H9 (cell line): ENCODE measurements at places on chromosomes 6 and 20. TPM values are rescaled to one million over a fixed set of nuclear protein-coding genes. Genes with fewer than 3 reads are reported as not detected.

- DNase-seq, result peak; percentile 63
Observed at GRCh38 chr20:45347936-45348778, at the start of gene SDC4. Gene SDC4, minus strand, starts transcription at chr20:45348424. Its CDS starts 40 bp downstream, at chr20:45348384.

DNA sequence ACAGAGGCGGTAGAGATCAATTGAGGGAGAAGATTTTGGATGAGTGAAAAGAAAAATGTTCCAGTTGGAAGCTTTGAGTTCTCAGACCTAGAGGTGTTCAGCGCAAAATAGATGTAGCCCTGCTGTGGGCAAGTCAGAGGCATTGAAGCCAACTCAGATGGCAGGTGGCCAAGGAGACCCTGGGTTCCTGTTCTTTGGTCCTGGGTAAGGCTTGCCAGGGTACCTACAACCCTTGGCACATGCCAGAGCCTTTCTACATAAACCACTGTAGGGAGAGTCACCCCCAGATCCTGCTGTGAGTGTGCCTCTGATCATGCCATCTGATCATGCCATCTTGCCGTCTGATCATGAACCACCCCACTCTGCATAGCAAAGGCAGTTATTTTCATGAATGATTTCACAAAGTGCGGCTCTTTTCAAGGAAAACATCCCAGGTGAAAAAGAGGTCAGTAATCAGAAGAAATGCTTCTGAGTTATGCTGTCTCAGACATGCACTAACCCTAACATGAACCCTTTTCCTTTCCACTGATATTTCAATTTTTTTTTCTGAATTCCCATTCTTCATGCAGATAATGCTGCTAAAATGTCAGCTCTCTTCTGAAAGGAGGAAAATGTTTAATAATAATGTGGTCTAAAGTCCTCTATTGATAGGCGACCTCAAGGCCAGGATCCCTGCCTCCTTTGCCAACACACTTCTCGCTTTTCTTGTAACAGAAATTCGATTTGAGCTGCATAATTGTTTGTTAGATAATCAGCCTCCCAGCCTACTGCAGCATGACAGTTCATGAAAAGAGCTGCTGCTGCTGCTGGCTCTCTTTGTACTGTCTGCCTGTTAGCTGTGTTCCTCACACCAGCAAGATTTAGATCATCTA is 153.6 kb downstream of the MTHFD1L start:
- DNase-seq, result no peak

DNA sequence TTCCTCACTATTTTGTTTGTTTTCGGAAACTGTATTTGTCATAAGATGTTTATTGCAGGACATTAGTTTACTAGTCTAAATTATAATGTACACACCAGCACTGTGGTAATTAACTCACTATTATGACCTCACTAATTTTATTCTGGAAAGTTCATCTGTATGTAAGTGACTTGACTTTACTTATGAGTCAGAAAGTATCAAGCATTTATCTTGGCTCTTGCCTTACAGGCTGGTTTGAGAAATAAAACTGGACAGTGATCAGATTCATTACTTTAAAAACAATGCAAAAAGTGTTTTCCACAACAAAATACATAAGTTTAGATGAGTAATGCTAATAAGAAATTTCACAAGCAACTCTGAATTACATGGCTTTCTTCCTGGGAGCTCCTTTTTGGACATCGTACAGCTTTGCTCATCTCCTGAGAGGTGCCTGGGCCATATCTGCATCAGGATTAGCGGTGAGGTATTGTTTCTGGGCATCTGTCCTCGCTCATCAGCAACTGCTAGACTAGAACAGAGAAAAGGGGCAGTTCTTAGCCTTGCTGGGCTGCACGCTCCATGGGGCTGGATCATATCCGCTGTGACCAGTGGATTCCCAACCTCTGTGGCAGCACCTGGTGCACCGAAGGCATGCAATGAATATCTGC is 179.8 kb downstream of the SOD2 start:
- no peak for DNase-seq

DNA sequence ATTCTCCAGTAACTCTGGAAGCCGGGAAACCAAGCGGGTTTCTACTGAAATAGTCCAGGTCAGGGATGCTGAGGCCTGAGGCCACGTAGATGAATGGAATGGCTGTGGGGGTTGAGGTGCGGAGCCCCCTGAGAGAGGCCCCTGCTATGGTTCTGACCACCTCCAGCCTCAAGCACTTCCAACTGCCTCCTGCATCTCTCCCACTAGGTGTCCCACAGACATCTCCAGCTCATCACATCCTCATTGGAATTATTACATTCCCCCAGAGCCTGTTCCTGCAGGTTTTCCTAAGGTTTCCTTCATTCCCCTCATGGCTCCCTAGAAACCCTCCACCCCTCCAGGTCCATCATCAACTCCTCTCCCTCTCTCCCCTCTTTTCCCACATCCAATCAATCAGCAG is 48.7 kb downstream of the UNC5CL start:
- no peak for DNase-seq

- DNase-seq, result peak; percentile 87
Observed at GRCh38 chr6:136607932-136608772, 57.9 kb upstream of the MAP7 start.

- no peak for DNase-seq
Observed at GRCh38 chr6:2718334-2719092, 32.2 kb downstream of the MYLK4 start.

- no peak for DNase-seq
Observed at GRCh38 chr6:7555671-7556070, 14.2 kb downstream of the DSP start.

DNA sequence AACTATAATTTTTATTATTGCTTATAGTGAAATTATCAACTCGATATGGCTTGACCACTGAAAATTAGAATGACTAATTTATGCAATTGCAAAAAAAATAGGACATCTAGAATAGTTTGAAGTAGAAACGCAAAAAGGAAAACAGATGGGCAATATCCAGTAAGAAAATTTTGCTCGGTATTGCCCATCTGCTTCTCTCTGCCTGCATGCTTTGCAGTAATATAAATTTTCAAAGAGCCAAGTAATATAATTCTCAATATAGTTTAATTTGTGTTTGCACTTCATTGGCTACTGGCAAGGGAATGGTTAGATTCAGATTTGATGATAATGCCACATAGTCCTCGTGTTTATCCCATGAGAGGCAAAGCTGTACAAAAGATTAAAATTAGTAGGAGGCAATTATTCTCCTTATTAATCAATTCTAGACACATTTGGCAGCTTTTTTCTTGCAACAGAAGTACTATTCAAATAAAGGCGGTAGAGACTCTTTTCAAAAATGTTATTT is 27.3 kb upstream of the LAMA2 start:
- no peak for DNase-seq

DNA sequence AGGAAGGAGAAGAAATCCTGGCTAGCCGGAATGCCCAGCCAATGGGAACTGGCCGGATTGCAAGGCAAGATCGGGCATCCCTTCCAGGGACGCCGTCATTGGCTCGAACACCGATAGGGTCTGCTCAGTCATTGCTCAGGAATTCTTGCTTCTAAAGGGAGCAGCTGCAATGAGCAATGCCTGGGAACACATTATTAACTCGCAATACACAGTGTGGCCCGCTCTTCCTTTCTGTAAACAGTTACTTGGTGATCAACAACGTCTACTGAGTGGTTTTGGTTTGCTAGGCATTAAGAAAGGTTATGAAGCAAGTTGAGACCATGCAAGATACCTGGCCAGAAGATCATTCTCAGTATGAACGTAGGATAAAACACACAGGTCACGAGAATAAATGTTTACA is 165.4 kb upstream of the CITED2 start:
- peak; percentile 49 for DNase-seq

DNA sequence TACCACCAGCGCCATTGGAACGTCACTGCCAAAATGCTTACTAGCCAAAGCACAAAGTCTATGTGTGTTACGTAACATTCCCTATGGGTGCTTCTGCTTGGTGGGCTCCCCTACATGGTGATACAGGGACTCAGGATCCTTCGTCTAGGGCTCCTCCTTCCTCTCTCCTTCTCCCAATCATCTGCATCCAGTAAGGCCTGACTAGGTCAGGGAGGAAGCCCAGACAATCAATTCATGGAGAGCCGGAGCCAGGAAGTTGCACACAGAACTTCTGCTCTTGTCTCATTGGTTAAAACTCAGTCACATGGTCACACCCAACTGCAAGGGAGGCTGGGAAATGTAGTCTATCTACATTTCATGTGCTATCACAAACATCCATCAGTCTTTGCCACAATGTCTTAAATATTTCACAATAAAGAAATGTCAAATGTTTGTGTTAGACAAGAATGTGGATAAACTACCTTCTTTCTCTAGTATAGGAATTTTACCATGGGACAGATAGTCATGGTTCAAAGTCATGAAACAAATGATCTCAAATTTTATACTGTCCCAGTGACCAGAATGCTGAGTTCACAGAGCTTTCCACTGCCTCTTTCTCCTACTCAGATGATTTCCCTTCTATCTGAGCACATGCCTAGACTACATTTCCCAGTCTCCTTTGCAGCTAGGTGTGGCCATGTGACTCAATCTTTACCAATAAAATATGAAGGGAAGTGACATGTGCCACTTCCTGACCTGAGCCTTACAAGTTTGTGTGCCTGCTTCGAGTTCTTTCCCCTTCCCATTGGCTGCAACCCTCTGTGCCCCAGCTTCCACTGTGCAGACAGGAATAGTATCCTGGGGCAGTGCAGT is 9.3 kb upstream of the KCNK15 start:
- DNase-seq, result peak; percentile 92

DNA sequence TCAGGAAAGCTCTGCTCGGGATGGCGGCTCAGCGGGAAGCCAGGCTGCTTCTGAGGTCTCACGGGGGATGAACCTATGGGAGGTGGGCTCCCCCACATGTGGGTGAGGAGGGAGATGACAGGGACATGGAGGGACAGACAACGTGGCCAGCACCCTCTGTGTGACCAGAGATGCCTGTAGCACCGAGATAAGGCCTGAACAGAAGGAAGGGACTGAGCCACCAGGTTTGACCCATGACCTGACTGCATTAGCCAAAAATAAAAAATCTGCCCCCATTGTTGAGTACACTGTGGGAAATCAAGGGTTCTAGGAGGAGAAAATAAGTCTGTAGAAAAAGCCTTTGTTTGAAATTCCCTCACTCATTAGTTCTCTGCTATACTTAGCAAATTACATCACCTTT is 105.7 kb downstream of the RNASET2 start:
- no peak for DNase-seq

DNA sequence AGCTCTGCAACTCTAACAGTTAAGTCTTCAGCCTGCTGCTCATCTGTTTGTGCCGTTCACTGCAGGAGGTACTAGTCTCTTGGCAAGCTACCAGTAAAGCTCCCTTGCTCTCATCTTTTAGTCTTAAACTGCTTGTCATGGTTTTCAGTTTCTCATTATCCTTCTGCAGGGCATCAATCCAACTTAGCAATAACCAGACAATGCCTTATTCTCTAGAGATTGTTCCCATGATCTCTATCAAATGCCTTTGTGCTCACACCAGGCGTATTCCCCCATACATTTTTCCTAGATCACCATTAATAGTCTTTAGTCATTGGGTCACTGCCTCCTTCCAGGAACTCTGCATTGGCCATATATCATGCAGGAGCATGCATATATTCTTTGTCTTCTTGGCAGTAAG is 171.3 kb downstream of the GRM1 start:
- no peak for DNase-seq

- no peak for DNase-seq
Observed at GRCh38 chr20:58424218-58424969, 35.4 kb downstream of the VAPB start.

GRCh38 chr6:10395171-10395703 is 19.6 kb downstream of the TFAP2A start:
- DNase-seq, result no peak

GRCh38 chr6:99348288-99349170 is 945 bp downstream of the FAXC start:
- no peak for DNase-seq

- no peak for DNase-seq
Observed at GRCh38 chr6:26155061-26155930, 68.1 kb downstream of the HFE start.

DNA sequence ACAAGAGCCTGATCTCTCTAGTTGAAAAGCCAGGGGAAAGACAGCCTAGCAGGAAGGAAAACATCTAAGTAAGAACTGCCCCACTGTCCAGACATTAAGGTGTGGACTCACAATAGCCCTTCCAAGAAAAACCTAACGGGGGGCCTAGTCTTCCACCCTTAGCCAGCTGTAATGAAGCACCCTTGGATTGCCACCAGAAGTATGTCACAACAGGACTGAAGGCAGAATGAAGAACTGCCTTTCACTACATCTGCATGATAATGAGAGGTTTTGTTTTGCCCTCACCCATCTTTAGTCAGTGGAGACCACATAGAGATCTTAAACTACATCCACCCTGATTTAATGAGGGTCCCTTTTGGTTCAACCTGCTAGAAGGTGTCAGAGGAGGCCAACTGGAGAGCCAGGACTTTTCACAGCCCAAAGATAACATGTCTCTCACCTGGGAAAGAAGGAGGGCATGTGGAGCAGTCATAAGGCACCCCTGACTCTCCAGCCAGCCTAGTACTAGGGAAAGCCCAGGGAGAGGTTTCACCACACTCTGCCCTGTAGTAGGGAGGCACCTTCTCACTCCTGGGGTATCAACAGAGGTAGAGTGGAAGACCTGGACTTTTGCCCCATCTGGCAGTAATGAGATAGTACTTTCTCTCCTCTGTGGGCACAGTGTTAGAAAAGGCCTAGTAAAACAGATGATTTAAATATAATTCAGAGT is 1017.4 kb upstream of the MANEA start:
- DNase-seq, result peak; percentile 55

DNA sequence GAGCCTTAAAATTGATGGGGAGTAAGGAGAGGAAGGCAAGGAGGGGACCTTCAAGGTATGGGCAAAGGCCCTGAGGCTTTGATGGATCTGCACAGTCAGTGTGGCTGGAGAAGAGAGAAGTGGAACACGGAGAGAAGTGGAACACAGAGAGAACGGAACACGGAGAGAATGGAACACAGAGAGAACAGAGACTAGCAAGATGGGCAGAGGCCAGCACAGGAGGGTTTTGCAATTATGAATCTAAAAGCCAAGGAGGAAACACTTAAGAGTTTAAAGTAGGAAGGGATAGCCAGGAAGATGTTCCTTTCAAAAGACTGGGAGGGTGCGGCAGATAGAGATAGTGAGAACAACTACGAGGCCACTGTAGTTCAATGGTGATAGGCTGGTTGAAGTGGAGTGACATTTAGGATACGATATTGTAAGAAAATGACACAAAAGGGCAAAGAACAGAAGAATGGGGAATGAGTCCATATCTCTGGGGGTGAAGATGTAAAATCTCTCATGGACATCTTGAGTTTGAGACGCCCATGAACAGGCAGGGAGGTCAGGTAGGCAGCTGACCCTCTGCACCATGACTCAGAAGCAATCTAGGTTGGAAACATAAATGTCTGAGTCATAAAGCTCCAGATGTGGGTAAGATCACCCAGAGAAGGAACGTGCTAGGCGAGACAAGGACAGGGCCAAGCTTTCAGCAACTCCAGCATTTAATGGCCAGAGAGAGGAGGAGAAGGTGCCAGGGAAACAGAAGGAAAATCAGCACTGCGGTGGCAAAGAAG is 25.4 kb downstream of the ZMYND8 start:
- DNase-seq, result no peak

- no peak for DNase-seq
Observed at GRCh38 chr6:17729223-17730077, 22.7 kb upstream of the NUP153 start.

- DNase-seq, result no peak
Observed at GRCh38 chr20:56323656-56324055, 35.1 kb upstream of the FAM210B start.

- DNase-seq, result no peak
Observed at GRCh38 chr20:21133404-21133803, 7.5 kb downstream of the KIZ start.

The NT5E gene
- 0.33 and 0.52 TPM in 2 replicates for total RNA-seq

The MDFI gene
- total RNA-seq, result 40.9 and 45.0 TPM in 2 replicates

The RIPOR3 gene
- 0.46 and 0.48 TPM in 2 replicates for total RNA-seq

The LAMA2 gene
- 3.7 and 4.2 TPM in 2 replicates for total RNA-seq

The CD40 gene
- total RNA-seq, result 7.8 and 8.6 TPM in 2 replicates

The OR10C1 gene
- total RNA-seq, result not detected in 2 replicates

The CALHM6 gene
- 0.44 and 0.68 TPM in 2 replicates for total RNA-seq

The TMEM14C gene
- total RNA-seq, result 94.4 and 104 TPM in 2 replicates
